ENCODE measurements at places on chromosomes 1 and 21.

DNA sequence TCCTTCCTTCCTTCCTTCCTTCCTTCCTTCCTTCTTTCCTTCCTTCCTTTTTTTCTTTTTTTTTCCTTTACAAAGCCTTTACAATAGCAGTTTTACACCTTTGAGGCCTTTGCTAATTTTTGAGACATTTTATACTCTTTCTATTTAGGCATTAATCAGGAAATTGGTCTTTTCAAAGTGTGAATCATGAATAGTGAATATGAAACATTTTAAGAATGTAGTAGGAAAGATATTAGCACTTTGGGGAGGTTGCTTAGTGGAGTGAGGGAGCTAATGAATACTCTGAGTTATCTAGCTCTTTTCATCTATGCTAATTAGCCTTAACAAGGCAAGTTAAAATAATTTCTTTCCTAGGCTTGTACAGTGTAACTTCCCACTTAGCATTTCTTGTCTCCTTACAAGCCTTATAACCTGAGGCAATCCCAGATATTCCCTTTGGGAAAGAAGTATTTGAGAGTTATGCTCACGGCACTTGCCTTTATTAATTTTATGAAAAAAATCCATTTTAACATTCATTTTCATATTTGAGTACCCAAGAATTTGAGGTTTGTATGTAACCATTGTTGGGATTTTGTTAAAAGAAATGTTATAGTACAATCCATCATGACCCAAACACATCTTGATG is 122.6 kb downstream of the NTNG1 start:
- no peak for DNase-seq

- DNase-seq: no peak
Measured at GRCh38 chr1:205398586-205398985, 23.3 kb downstream of the LEMD1 start.

- no peak for DNase-seq
Measured at GRCh38 chr1:110874324-110875215, 1.6 kb downstream of the CD53 start.

- DNase-seq: no peak
Measured at GRCh38 chr1:15243275-15244043, 3.6 kb upstream of the FHAD1 start.

- DNase-seq: no peak
Measured at GRCh38 chr1:25954282-25954938, 43.5 kb downstream of the PAFAH2 start.

- no peak for DNase-seq
Measured at GRCh38 chr1:39168301-39169080, 36.0 kb upstream of the MACF1 start.

- DNase-seq: no peak
Measured at GRCh38 chr1:23496490-23497181, 12.7 kb upstream of the ASAP3 start.

DNA sequence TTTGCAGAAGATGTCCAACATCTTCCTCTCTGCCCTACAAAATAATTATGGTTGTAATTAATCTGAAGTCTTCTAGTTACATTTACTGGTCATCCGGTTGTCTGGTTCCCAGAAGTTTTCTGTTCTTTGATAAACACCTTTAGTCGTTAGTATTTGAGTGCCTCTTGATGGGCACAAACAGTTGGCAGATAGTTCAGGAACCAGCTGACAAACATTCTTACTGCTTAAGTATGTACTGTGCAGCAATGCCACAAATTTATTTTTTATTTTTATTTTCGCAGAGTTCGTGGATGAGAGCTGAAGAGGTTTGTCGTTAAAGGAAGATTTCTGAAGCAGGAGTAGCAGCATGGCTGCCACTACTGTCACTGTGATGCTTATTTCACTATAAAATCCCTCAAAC is 84.7 kb downstream of the RABGAP1L start:
- no peak for DNase-seq

DNA sequence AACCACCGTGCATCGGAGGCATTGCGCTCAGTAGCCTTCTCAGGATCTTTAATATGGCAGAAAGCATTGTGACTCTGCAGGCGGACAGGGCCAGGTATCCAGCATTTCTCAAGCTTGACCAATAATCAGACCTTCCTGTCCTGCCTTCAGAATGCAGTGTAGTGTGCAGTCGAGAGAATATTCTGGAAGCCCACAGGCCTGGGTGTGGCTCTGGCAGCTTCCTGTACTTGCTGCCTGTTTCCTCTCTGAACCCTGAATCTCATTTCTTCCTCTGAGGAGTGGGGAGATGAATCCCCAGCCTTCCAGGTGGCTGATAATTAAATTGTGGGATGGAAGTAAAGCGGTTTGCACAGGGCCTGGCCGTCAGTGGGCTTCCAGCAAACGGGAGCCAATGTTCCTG is 42.3 kb downstream of the ACTL8 start:
- DNase-seq: no peak

DNA sequence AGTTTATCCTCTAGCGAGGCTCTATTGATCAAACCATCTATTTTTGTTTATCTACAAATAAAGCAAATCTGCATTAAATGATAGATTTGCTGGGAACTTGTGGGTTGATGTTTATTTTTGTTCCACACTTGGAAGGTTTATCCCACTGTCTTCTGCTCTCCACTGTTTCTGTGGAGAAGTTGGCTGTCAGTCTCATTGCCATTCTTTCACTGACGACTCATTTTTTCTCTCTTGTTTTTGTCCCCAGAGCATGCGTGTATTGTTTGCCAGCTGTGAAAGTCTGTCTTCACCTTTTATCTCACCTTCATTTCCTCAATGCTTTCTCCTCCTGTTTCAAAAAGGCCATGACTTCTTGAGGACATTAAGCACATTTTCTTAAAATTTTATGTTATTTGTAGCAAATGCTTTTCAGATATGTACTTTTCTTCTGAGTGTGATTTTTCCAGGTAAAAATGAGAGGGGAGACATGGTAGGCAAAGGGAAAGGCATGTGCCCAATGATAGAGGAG is 52.4 kb downstream of the INAVA start:
- DNase-seq: no peak

DNA sequence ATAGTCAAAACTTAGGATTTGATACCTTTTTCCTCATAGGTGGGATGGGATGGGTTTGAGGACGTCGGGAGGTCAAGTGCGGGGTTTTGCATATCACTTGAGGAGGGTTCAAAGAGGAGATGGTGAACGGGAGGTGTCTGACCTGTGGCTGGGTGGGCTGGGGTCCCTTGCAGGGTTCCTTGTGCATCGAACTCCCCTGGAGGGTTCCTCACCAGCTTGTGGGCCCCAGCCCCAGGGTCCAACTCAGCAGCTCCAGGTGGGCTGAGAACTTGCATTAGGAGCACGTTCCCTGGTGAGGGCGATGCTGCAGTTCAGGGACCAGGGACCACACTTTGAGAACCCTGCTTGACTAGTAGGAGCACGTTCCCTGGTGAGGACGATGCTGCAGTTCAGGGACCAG is 23.2 kb downstream of the TRPM2 start:
- DNase-seq: no peak

- DNase-seq: no peak
Measured at GRCh38 chr1:209420276-209420675, 163.2 kb upstream of the CAMK1G start.

- no peak for DNase-seq
Measured at GRCh38 chr21:27769763-27770162, 802.9 kb upstream of the ADAMTS5 start.

DNA sequence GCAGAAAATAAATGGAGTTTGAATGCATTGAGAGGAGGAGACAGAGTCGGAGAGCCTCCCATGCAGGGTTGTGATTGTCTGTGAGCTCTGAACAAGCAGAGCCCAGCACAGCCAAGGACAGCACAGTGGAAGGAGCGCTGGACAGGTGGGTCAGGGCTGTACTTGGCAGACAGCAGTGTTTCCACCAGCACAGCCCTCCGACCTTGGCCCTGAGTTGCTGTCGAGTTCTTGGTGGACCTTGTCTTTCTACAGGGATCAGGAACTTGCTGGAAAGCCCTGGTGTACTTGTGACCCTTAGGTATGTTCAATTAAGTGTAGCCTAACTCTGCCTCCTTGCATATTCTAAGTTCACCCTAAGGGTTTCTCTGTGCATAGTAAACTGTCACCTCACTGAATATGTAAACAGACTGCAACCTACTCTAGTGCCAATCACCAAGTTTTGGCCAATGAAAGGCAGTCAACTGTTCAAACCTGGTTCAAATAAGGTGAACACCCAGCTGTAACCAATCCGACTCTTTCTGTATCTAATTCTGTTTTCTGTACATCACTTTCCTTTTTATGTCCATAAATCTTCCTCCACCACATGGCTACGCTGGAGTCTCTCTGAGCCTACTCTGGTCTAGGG is 86.6 kb upstream of the SLC25A33 start:
- DNase-seq: no peak

DNA sequence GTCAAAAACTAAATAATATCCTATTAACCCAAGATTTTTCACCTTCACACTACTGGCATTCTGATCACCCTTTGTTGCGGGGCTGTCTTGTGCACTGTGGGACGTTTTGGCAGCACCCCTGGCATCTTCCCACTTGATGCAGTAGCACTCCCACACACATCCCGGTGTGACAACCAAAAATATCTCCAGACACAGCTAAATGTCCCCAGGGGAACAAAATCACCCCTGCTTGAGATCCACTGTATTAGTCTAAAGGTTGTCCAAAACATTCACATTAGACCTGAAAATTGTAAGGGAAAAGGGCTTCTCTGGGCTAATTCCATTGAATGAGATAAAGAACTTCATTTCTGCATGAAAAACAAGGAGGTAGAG is 37.8 kb downstream of the PLEKHO1 start:
- no peak for DNase-seq

GRCh38 chr1:217135987-217136894 is 413.0 kb upstream of the ESRRG start:
- DNase-seq: no peak

GRCh38 chr1:87786229-87786628 is 457.5 kb downstream of the LMO4 start:
- no peak for DNase-seq

DNA sequence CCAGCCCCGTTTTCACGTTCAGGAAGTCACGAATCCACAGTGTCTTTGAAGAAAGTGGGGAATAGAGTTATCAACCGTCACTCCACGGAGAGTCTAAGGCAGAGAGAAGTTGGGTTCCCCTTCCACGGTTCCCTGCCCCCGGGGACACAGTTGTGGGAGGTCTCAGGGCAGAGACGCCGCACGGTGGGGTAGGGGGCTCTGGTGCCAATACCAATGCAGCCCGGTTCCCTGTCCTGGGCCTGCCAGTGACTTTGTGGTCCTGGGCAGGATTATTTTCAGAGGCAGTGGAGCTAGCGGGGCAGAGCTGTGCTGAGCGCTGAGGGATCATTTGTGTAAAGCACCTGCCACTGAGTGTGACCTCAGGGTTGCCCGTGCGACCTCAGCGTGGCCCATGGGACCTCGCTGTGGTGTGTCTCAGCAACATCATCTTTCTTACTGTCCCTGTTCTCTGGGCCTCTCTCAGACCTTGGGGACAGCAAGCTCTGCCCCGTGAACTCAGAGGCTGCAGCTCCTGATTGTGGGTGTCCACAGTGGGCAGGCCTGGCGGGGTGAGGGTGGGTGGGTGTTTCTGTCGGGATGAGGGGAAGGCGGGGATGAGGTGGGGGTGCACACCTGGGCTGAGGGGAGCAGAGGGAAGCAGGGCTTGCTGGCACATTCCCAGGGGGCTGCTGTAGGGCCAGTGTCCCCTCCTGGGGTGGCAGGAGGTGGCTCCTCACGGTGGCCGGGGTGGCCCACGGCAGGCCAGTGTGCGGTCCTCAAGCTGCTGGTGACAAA is 65.2 kb downstream of the AGPAT3 start:
- no peak for DNase-seq
